ENCODE measurements at places on chromosomes 1 and 21. TPM values are rescaled to one million over a fixed set of nuclear protein-coding genes. Genes with fewer than 3 reads are reported as not detected.

Gene PTAFR
- 0.16 TPM for total RNA-seq

GRCh38 chr1:65330822-65331221, 21.5 kb downstream of the DNAJC6 start:
- no peaks in the 10 kb centered on the region for H3K4me1 ChIP-seq
- no peaks in the 10 kb centered on the region for H3K36me3 ChIP-seq

Gene GBP4
- 34.2 TPM for total RNA-seq

Gene ANGPTL3
- total RNA-seq, result not detected

DNA sequence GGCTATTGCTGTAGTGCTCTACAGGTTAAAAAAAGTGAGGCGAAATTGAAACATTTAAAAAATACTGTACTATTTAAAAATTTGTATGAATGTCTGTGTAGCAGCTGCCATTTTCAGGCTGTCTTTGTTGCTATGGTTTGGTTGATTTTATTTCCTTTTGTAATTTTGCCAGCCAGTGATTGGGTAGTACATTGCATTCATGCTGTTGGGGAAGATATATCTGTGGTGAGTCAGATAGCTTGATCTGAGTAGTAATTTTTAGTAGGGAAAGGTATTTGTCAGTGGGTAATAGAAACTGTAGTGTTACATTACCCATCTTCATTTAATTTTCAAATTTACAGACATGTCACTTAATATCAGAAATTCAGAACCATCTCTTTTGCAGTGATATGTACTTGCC, 15.0 kb downstream of the NFIA start:
- H3K4me1 ChIP-seq, result peaks cover 13% of the 10 kb centered on the region
- no peak for DNase-seq
- H3K36me3 ChIP-seq, result no peaks in the 10 kb centered on the region

GRCh38 chr1:15016526-15016925, 137.0 kb upstream of the TMEM51 start:
- no peaks in the 10 kb centered on the region for H3K4me1 ChIP-seq
- no peak overlapping the region for H3K4me3 ChIP-seq
- H3K36me3 ChIP-seq, result no peaks in the 10 kb centered on the region
- DNase-seq, result no peak
- no peaks in the 10 kb centered on the region for H3K27me3 ChIP-seq
- H3K27ac ChIP-seq, result no peak overlapping the region

Gene LY9
- total RNA-seq, result 19.5 TPM

DNA sequence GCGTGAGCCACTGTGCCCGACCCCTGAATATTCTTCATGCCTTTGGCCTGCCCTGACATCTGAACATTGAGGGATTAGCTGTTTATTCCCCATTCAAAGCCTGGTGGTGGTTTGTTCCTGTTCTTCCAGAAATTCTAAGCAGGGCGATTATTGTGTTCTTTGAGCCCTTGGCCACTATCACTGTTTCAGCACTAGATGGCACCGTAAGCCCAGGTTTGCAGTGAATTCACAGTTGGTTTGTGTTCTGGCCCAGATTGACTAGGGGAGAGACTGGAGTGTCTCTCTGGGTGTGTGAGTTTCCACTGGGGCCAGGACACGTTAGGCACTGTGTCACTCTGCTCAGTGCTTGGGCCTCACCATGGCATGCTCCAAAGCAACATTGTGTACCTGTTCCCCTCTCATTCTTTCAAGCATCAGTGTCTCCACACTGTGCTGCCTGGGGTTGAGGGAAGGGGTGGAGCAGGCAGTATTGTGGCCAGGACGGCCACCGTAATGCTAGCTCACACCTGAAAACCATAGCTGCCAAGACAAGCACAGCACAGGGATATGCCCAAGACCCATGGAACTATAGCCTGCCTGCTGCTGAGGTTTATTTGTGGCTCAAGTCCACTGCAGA, 52.7 kb downstream of the PKN2 start:
- no peaks in the 10 kb centered on the region for H3K27me3 ChIP-seq
- H3K4me1 ChIP-seq, result peaks cover 9% of the 10 kb centered on the region
- peak; percentile 17 for DNase-seq

DNA sequence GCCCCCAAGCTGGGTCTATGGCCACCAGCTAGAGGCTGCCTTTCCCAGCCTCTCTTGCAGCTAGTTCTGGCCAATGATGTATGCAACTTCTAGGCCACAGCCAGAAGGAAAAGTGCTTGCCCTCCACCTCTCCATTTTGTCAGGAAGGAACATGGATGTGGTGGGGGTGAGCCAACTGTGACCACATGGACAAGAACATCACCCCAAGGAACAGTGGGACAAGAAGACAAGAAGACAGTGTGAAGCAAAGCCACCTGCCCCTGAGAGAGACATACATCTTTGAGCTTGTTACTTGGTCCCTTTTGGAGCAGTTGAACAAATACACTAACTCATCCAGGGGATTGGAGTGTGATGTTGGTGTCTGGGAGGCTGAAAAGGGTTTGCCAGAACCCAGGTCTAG, 105.8 kb upstream of the EDN2 start:
- H3K27ac ChIP-seq, result no peak overlapping the region
- DNase-seq, result no peak
- H3K36me3 ChIP-seq, result peaks cover 33% of the 10 kb centered on the region
- H3K27me3 ChIP-seq, result no peaks in the 10 kb centered on the region

GRCh38 chr21:38299671-38300070, 42.9 kb downstream of the KCNJ15 start:
- H3K27ac ChIP-seq, result no peak overlapping the region
- H3K36me3 ChIP-seq, result no peaks in the 10 kb centered on the region
- no peaks in the 10 kb centered on the region for H3K27me3 ChIP-seq
- no peak for DNase-seq
- H3K4me3 ChIP-seq, result no peak overlapping the region
- peaks cover 26% of the 10 kb centered on the region for H3K4me1 ChIP-seq

DNA sequence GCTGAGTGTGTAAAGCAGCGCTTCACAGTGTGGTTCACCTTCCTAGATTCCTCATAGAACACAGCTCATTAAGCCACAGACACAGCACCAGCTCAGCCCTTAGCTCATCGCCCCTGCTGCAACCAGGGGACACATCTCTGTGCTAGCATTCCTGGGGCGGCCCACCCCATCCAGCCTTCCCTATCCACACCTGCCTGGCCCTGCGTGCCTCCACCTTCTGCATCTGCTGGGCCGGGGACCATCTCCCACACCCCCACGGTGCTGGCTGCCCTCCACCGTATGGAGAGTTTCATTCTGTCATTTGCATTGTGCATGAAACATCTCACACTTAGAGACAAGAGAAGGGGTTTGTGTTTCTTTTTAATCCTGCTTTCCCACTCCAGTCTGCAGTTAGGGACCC, 35.8 kb upstream of the PRSS38 start:
- no peak overlapping the region for H3K27ac ChIP-seq
- DNase-seq, result no peak
- no peaks in the 10 kb centered on the region for H3K27me3 ChIP-seq
- H3K4me3 ChIP-seq, result no peak overlapping the region

GRCh38 chr1:30764939-30765555, 7.5 kb upstream of the LAPTM5 start:
- H3K4me1 ChIP-seq, result peaks cover 79% of the 10 kb centered on the region
- peak; percentile 70 for DNase-seq
- H3K27ac ChIP-seq, result peak overlapping the region; percentile 98
- H3K36me3 ChIP-seq, result no peaks in the 10 kb centered on the region

DNA sequence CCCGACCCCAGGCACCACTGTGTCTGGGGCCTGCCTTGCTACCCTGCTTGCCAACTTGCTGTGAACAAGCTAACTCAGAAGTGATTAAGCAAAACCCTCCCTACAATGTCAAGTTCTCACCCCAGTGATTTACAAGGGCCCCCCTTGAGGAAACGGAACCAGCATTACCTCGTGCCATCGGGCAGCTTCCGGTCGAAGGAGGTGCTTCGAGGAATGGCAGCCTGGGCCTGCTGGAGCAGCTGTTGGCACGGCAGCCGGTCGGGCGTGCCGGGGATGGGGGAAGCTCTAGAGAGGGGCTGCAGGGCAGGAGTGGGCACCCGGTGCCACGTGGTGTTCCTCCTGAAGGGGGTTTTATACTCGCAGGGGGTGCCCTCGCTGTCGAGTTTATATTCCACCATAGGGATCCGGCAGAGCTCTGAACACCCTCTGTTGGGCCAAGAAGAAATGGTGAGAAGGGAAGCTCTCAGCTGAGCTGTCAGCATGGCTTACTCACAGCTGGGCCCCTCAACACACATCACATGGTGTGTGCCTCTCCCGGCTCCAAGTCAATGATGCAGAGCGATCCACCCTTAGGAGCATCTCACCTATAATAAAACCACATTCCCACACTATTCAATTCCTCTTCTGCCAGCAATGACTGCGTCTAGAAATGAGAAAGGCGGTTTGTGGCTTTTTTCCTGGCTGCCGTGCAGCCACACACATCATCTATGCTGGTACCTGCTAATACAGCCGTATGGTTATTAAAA, 184.4 kb downstream of the SIPA1L2 start:
- H3K36me3 ChIP-seq, result no peaks in the 10 kb centered on the region
- no peak overlapping the region for H3K27ac ChIP-seq
- no peaks in the 10 kb centered on the region for H3K27me3 ChIP-seq
- DNase-seq, result no peak
- no peaks in the 10 kb centered on the region for H3K4me1 ChIP-seq

GRCh38 chr1:116318897-116319296, 54.1 kb upstream of the ATP1A1 start:
- no peak overlapping the region for H3K27ac ChIP-seq
- H3K4me1 ChIP-seq, result peaks cover 28% of the 10 kb centered on the region
- DNase-seq, result no peak
- H3K27me3 ChIP-seq, result no peaks in the 10 kb centered on the region
- H3K36me3 ChIP-seq, result no peaks in the 10 kb centered on the region

Gene C1orf141
- not detected for total RNA-seq

DNA sequence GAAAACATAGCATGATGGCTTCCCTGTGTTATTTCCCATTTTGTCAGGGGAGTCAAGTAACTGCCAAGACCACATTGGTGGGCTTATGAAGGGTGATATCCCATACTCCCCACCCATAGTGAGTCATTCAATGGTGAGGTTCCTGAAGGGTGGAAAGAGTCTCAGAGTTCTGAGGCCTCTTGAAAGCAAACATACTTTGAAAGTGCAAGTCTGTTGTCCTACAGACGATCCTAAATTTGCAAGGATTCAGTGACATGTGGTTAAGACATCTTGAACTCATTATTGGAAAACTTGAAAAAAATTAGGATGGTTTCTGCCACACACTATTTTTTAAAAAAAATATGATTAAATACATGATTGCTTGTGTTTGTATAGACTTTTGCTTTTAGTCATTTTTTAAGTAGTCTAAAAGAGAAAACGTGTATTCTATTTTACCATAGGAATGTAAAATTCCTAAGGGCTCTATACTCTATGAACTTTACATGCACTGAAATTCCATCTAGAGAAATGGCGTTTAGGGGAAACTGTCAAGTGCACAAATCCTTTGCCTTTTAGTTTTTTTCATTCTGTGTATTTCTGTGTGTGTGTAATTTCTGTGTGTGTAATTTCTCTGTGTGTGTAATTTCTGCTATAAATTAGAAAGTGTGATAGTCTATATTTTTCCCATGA, 225.5 kb upstream of the ADAMTS5 start:
- no peak overlapping the region for H3K4me3 ChIP-seq
- H3K4me1 ChIP-seq, result no peaks in the 10 kb centered on the region
- no peak for DNase-seq
- H3K36me3 ChIP-seq, result no peaks in the 10 kb centered on the region

Gene TENT5C
- 13.6 TPM for total RNA-seq

Gene GBP1
- 71.5 TPM for total RNA-seq

- H3K27me3 ChIP-seq, result no peaks in the 10 kb centered on the region
- H3K27ac ChIP-seq, result no peak overlapping the region
- peaks cover 7% of the 10 kb centered on the region for H3K36me3 ChIP-seq
- H3K4me1 ChIP-seq, result no peaks in the 10 kb centered on the region
- no peak overlapping the region for H3K4me3 ChIP-seq
- no peak for DNase-seq
Measured at GRCh38 chr1:9602794-9603167, 14.1 kb downstream of the TMEM201 start.

Gene PRAMEF33
- not detected for total RNA-seq

DNA sequence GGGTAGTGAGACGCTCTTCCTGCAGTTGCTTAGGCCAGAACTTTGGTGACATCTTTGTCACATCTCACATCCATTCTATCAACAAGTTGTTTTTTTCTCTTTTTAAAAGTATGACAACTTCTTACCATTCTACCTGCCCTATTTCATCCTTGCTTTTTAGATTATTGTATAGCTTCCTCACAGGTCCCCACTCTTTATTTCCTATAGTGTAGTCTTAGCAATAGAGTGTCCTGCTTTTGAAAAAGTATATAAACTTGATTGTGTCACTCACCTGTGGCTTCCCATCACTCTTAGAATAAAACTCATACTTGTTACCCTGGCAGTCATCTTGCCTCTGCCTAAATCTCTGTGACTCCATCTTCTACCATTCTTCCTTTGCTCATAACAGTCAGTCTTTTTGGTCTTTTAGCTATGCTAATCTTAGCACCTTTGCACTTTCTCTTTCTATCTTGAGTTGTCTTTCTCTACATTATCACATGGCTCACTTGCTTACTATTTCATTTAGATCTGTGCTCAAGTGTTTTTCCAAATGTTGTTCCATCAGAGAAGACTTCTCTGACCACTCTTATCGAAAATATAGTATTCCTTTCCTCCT, 9.5 kb downstream of the CDC73 start:
- peaks cover 33% of the 10 kb centered on the region for H3K36me3 ChIP-seq
- H3K4me1 ChIP-seq, result peaks cover 33% of the 10 kb centered on the region
- no peak for DNase-seq
- peak overlapping the region; percentile 27 for H3K27ac ChIP-seq

DNA sequence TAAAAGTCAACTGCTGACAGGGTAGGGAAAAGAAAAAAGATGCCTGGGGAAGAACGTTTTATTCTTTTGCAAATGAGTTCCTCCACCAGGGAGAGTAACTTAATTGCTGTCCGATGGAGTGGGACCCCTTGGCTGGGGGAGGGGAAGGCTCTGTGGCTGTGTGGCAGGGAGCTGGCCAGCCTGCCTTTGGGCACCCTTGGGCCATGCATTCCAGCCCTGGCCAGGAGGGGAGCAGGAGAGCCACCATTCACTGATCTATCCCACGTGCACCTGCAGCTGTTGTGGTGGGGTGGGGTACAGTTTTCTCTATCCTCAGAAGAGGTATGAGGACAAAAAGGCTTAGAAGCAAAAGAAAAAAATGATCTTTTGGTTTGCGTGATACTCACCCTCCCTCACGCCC, 116.9 kb downstream of the KCNK1 start:
- no peak overlapping the region for H3K4me3 ChIP-seq
- no peaks in the 10 kb centered on the region for H3K36me3 ChIP-seq
- H3K4me1 ChIP-seq, result no peaks in the 10 kb centered on the region
- no peak overlapping the region for H3K27ac ChIP-seq
- H3K27me3 ChIP-seq, result no peaks in the 10 kb centered on the region

GRCh38 chr1:183089025-183089639, 65.9 kb downstream of the LAMC1 start:
- no peak overlapping the region for H3K27ac ChIP-seq
- H3K36me3 ChIP-seq, result no peaks in the 10 kb centered on the region
- no peak overlapping the region for H3K4me3 ChIP-seq

DNA sequence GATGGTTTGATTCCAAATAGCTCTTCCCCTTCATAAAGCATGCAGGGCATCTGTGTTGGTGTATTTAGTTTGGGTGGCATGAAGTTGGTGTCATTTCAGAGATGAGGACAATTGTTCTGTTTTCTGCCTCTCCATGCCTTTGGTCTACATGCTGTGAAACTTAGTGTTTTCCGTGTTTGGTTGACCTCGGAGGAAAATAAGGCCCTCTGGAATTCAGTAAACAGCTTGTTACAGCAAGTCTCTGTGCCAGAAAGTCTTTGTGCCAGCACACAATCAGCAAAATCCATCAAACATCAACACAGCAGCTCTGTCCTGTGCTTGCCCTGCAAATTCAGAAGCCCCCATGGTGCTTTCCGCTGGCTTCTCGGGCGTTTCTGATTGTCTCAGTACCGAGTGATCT, 9.5 kb downstream of the PARK7 start:
- H3K27ac ChIP-seq, result no peak overlapping the region
- H3K36me3 ChIP-seq, result peaks cover 63% of the 10 kb centered on the region
- DNase-seq, result no peak
- no peak overlapping the region for H3K4me3 ChIP-seq
- peaks cover 26% of the 10 kb centered on the region for H3K4me1 ChIP-seq
